ENCODE measurements at places on chromosomes 1 and 21.
A peak's percentile ranks its signal among the peaks of the same experiment; 100 is the strongest.

DNA sequence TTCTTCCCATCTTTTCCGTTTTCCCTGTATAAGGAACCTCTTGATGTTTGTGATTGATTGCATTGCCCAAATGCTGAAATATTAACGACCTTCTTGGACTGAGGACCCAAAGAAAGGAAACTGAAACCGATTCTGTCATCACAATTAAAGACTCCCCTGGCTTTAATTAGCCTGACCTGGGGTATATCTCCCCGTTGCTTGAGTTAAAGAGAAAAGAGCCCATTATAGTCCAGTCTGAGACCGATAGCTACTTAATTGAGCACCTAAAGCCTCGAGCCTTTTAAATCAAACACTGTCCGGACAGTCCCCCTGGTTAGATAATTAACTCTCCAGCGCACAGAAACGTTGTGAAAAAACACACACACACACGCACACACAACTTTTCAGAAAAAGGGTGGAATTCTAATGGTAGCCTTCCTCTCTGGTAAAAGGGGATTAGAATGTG is 8.0 kb downstream of the LMO4 start:
- no peak for DNase-seq

DNA sequence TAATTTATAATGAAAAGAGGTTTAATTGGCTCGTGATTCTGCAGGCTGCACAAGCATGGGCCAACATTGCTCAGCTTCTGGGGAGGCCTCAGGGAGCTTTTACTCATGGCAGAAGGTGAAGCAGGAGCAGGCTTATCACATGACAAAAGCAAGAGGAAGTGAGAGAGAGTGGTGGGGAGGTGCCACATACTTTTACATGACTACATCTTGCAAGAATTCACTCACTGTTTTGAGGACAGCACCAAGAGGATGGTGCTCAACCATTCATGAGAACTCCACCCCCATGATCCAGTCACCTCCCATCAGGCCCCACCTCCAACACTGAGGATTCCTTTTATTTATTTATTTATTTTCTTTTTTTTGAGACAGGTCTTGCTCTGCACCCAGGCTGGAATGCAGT is 5.5 kb upstream of the PLEKHM2 start:
- no peak for DNase-seq

GRCh38 chr1:25899792-25900191 is 6.4 kb downstream of the STMN1 start:
- DNase-seq = no peak

DNA sequence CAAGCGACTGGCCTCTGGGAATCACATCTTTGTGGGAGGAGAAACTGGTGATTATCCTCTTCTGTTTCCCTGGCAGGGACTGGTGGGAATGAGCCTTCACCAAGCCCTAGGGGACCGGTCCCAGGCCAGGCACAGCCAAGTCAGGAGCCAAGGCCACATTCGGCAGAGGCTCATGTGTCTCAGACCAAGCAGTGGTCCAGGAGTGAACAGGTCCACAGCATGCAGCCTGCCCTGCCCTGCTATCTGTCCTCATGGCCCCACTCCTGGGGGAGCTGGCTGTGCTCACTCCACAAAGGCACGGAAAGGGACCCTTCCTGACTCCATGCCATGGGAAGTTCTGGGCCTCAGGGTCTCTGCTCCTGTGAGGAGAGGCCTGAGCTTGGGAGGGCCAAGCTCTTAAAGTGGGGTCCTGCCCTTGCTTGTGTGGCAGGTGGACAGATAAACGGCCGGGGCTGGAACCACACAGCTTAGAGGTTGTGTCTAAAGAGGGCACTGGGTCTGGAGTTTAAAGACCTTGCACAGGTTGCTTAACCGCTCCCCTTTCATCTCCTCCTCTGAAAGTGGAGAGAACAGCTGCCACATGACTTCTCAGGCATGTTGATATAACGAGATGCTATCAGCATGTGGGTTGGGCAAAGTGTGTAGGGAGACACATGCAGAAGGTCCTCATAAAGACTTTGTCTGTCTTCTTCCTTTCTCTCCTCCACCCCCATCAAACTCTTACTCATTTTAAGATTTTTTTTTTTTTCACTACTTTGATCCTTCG is 57.5 kb downstream of the CASQ2 start:
- DNase-seq = no peak

DNA sequence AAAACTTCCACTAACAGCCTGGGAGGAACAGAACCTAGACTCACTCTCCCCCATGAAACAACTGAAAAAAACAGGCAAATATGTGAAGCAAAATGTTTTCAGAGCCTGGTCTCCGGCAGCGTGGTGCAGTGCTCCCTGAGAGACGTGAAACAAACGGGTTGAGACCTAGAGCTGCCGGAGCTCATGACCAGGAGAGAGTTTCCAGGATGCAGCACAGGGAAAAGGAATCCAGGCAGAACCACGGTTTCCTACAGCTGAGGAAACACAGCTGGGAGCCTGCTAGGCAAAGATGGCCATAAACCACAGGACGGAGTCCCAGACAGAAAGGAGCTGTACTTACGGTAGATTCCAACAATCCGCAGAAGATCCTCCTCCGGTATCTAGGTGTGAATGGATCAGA is 20.2 kb upstream of the SLC19A1 start:
- DNase-seq = no peak

GRCh38 chr1:47981667-47982350 is 15.4 kb downstream of the TRABD2B start:
- no peak for DNase-seq

DNA sequence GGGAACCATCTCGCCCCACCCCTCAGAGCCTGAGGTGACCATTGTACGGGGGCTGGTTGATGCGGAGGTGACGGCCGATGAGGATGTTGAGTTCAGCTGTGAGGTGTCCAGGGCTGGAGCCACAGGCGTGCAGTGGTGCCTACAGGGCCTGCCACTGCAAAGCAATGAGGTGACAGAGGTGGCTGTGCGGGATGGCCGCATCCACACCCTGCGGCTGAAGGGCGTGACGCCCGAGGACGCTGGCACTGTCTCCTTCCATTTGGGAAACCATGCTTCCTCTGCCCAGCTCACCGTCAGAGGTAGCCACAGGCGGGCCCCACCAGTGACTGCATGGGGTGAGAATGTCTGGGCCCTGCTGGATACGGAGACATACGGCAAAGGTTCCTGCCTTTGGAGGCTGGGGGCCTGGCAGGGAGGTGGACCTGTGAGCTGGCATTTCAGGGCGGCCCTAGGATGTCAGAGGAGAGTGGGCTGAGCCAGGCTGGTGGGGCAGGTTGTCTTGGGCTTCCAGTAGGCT is 98.5 kb downstream of the TRIM11 start:
- no peak for DNase-seq

GRCh38 chr1:203202431-203203245 is 16.1 kb upstream of the CHI3L1 start:
- no peak for DNase-seq

GRCh38 chr1:80645621-80646020 is 1155.1 kb upstream of the ADGRL2 start:
- no peak for DNase-seq

DNA sequence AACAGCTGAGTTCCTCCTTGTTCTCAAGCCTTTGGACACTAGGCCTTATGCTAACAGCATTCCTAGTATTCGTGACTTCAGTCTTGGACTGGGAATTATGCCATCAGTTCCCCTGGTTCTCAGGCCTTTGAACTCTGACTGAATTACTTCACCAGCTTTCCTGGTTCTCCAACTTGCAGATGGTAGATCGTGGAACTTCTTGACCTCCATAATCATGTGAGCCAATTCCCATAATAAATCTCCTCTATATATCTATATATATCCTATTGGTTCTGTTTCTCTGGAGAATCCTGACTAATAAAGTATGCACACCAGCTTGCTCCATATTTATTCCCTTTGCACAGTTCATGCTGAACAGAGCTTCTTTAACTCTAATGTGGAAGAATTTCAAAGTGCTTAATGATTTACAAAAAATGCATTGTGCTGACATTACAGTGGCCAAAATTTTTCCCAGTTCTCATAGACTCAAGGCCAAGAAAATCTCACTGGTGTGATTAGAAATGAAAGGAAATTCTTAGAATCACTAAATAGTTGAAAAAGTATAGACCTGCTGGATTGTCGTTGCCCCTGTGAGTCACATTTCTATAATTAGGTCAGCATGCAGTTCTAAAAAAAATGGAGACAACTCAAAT is 462.9 kb upstream of the ADAMTS5 start:
- no peak for DNase-seq

- no peak for DNase-seq
These were observed 26.2 kb upstream of the TADA1 start for GRCh38 chr1:166902279-166902678.

GRCh38 chr1:115829023-115829674 is 11.8 kb downstream of the NHLH2 start:
- DNase-seq = no peak

GRCh38 chr1:202616355-202616915 is 93.8 kb downstream of the SYT2 start:
- no peak for DNase-seq

GRCh38 chr1:10832703-10833102 is 36.3 kb upstream of the CASZ1 start:
- no peak for DNase-seq

GRCh38 chr1:210633140-210633539 is 304.4 kb downstream of the HHAT start:
- DNase-seq = no peak

GRCh38 chr1:235320521-235321179 is 7.3 kb downstream of the ARID4B start:
- no peak for DNase-seq

- DNase-seq = no peak
These were observed 55.6 kb downstream of the TNR start for GRCh38 chr1:175687622-175688415.

DNA sequence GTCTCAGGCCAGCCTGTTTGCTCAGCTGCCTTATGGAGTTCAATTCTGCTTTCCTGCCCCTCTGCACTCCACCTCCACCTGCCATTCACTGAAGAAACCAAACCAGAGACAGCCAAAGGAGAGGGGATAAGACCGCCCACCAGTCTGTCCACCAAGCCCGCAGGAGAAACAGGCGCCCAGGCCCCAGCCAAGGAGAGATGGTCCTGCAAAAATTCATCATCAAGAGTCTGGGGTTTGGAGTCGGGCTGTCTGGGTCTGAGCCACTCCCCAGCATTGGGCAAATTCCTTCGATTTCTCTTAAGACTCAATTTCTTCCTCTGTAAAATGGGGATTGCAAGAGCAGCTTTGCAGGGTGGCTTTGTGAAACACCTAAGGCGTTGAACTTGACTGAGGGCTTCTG is 121.4 kb upstream of the RUNX3 start:
- no peak for DNase-seq

DNA sequence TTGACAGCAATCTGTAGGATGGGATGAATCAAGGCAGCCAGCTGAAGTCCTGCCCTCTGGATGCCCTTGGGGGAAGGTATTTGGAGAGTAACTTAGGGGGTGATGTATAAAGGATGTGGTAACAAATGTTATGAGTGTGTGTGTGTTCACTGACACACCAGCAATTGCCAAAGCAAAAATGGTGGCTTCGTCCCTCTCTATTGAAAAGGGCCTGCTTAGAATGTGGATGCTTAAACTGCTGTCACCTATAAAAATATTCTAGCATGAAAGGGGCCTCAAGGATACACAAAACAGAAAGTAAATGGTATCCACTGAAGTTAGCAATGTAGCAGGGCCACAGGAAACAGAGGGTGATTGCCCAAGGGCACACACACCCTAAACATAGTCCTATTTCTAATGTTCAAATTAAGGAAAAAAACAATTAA is 15.1 kb upstream of the AIM2 start:
- DNase-seq = no peak

GRCh38 chr1:17485281-17485680 is 45.8 kb upstream of the RCC2 start:
- DNase-seq = no peak

- DNase-seq = no peak
These were observed 519.2 kb upstream of the ZRANB2 start for GRCh38 chr1:71600023-71600422.

- no peak for DNase-seq
These were observed 94.6 kb upstream of the ARHGEF16 start for GRCh38 chr1:3359756-3360440.

GRCh38 chr1:65141394-65141793 is 6.6 kb upstream of the AK4 start:
- DNase-seq = no peak

- no peak for DNase-seq
These were observed 173.7 kb upstream of the COA6 start for GRCh38 chr1:234199476-234200127.

- DNase-seq = no peak
These were observed 980 bp upstream of the AHCYL1 start for GRCh38 chr1:109983380-109984189.

DNA sequence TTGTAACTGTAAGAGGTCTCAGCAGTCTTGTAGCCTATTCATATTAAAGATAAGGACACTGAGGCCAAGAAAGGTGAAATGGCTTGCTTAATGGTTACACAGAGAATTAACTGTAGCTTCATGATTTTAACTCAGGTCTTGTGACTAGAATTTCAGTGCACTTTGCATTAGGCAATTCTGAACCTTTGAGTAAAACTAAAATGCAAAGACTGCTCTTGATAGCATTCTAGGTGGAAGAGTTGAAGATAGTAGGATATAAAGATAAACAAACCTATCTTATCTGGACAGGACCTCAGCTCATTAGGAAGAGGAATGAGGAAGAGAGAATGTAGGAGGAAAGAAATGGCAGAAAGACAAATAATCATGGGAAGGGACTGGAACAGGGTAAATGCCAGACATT is 68.6 kb upstream of the RGL1 start:
- no peak for DNase-seq

GRCh38 chr1:224259986-224260385 is 70.0 kb downstream of the NVL start:
- no peak for DNase-seq

- no peak for DNase-seq
These were observed 169.0 kb upstream of the AJAP1 start for GRCh38 chr1:4485398-4485797.

DNA sequence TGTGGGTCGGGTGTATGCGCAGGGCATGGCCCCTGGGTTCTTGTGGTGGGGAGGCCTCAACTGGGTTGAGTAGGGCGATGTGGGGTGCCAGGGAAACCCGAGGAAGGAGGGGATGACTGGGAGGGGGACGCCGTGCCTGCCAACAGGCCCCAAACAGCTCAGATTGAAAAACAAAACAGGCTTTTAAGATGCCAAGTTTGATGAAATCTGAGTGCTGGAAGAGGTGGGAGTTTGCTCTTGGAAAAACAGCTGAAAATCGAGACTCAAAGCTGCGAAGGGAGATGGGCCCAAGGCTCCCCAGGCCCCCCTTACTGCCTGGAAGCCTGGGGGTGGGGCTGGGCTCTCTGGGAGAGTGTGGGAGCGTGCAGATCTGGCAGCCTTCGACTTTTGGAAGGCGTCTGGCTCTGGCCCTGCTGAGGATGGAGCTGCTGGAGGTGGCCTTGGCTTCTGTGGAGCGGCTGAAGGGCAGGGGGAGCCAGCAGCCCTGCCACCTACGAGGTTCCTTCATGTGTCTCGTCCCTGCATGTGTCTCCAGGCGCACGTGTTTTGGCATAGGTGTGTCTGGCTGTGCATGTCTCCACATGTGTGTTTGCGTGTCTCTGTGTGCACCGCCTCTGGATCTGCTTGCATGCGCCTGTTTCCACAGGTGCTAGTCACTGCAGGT is 33.3 kb downstream of the PTPRF start:
- DNase-seq = no peak

GRCh38 chr1:230972855-230973271 is 5.8 kb downstream of the TTC13 start:
- DNase-seq = peak; percentile 25
